Posterior vena cava (tissue), 2 donors: ENCODE measurements at places on chromosomes 16 and 17.

DNA sequence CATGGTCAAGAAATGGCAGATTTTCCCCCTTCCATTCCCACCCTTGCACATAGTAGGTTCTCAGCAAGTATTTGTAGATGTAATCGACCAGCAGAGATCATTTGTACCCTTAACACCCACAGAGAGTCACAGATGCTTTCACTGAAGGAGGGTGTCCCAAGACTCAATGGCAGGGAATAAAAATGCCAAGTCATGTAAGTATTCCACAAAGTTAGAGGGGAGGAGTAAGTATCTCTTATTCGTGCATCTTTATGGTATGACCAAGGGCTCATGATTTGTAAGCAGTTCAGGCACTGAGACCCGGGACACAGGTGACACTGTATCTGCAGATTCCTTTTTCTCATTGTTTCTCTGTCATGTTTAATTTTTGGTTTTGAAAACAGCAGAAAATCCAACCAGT lies 489.6 kb downstream of the MAF start:
- DNase-seq: no peak

GRCh38 chr17:78965491-78965924 lies 14.2 kb downstream of the LGALS3BP start:
- no peak for DNase-seq

DNA sequence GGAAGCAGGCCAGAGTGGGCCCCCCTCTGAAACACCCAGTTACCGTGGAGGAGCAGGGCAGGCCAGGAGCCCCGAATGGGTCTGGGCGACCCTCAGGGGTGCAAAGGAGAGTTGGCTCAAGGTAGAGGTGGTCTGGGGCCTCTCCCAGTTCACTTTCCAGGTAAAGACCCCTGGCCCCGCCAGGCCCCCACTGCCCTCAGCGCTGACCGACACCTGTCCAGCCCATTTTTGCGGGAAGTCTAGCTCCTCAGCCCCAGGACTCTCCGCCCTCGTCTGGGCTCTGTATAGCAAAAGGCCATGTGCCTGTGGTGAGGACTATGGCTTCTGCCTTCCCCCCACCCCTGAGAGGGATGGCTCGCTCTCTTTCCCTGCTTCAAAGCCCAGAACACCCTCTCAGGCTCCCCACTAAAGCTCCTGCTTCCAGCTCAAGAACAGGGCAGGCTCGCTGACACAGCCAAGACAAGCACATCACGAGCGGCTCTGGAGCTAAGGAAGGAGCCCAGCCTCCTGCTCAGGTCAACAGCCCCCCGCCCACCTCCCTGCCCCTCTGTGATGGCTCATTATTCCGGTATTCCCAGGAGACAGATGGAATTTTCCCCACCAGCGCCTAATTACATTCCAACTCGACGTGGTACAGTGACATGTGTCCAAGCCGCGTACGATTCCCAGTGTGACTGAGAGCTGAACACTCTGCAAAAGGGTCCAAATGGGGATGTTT lies 59.4 kb downstream of the RTN4RL1 start:
- DNase-seq: no peak

GRCh38 chr17:6528557-6528956 lies 27.8 kb downstream of the PITPNM3 start:
- DNase-seq: no peak

DNA sequence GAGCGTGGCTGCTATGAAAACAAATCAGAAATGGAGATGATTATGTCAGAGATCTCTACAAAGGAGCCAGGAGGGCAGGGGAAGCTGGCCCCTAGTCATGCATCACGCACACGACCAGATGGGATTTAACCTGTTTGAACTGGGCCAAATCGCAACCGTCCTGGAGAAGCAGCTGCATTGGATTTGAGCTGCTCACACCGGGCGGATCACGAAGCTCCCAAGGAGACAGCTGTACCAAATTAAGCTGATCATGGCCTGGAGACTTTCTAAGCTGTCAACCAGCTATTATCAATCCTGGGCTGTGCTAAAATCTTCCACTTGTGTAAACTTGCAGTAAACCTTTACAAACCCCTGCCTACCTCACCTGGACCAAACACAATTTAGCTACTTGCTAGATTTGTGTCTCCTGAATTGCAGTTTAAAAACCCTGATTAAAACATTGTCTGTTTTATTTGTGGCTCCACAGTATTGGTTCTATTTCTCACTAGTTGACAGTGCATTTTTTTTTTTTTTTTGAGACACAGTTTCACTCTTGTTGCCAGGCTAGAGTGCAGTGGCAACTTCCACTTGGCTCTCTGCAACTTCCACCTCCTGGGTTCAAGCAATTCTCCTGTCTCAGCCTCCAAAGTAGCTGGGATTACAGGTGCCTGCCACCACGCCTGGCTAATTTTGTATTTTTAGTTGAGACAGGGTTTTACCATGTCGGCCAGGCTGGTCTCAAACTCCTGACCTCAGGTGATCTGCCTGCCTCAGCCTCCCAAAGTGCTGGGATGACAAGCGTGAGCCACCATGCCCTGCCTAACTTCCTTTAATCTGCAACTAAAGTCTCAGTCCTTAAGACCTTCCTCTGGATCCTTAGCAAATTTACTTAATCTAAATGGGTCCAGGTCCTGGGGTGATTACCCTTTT lies 98.3 kb upstream of the GRIN2A start:
- no peak for DNase-seq

- peak; percentile 98 for DNase-seq
Observed at GRCh38 chr17:83109793-83110645, 30.6 kb downstream of the METRNL start.
